ENCODE measurements at places on chromosomes 4 and X.

- no peak for DNase-seq
Observed at GRCh38 chr4:151653548-151653918, 107.3 kb downstream of the GATB start.

- peak; percentile 38 for DNase-seq
Observed at GRCh38 chr4:169485791-169486742, 126.3 kb downstream of the NEK1 start.

DNA sequence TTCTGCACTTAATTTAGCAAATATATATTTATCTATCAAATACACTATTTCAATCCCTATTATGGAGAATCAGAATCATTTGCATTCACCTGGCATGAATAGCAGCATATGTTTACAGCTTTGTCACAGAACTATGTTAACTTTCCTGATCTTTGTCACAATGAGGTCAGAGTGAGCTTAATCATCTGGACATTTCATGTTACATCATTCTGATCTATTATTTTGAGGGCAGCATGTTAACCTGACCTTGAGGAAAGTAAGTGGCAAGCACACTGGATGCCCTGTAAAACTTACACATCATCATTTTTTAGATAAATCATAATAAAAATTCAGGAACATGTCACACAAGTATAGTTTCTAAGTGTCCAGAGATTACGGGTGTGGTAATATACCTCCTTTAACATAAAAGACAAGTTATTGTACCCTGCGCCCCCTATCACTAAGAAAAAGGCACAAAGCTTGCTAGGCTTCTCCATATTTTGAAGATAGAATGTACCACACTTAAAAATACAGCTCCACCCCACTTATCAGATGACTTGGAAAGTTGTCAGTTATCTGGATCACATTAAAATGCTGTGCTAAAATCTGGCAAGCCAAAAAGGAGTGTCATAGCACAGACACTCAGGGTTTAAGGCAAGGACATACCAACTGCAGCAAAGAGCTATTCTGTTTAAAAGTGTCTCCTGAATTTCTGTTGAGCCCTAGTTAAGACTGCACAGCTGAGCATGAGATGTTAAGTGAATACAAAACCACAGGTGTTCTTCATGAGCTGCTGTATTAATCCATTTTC lies 182.7 kb upstream of the FAT4 start:
- DNase-seq = no peak

GRCh38 chrX:123924186-123924585 lies 37.3 kb upstream of the STAG2 start:
- no peak for DNase-seq

DNA sequence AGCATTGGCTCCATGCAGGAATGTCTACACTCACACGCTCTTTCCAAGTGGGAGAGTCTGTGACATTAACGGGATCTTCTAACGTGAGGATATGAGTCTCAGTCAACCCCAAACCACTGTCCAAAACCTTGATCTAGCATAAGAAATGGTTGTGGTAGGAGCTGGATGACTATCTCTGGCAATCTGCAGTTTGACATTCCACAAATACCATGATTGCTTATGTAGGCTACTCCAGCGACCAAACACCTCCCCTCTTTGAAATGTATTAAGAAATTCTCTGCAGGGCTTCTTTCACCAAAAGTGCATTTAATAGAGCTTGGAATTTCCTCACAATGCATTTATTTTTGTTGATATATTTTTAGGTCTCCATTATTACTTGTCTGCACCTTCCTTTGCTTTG lies 14.1 kb upstream of the STX18 start:
- no peak for DNase-seq

DNA sequence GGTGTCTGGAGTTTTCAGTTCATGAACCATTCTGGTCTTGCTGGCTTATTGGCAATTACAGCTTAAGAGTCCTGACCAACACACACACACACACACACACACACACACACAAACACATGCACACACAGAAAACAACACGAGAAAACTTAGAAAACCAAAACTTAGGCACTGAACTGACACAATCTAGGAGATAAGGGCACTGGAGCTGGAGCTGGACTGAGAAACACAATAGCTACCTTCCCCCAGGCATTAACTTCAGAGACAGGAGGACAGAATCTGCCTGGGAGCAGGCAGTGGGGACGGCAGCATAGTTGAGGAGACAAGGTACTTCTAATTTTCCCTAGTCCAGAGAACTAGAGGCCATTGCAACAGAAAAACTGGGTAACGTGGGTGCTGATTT lies 62.3 kb downstream of the LNX1 start:
- DNase-seq = no peak

DNA sequence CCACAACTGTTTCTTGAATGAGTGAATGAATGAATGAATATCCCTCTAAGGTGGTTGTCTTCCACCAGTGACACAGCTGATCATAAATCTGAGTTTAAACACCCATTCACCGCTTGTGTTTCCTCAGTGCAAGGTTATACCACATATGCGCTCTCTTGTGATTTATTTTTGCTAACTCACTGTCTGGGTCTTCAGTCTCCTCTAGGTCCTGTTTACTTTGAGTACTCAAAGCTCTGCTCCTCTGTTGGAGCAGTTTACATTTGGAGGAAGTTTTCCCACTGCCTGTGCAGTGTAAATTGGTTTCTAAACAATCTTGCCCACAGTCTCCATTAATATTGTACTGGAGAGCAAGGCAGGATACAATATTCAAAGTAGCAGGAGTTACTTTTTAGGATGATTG lies 212.6 kb upstream of the JADE1 start:
- DNase-seq = no peak

- DNase-seq = no peak
Observed at GRCh38 chr4:100113096-100113495, 77.2 kb downstream of the DDIT4L start.

DNA sequence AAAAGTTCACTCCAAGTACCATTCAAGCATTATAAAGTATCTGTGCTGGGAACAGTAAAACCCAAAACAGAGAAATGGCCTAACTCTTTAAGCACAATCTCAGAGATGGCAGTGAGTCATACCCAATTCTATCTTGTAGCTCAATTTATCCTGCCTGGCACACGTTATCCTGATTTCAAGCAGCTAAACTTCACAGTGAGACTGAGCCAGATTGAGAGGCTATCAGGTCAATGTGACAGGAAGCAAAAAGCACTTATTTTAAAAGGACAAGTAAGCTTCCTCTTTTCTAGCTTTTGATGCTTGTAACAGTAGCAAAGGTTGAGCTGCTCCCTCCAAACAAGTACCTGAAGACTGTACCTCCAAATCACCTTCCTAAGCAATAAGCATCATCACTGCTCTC lies 324.9 kb downstream of the NAF1 start:
- no peak for DNase-seq

- no peak for DNase-seq
Observed at GRCh38 chr4:55507612-55508011, 39.1 kb downstream of the CLOCK start.

- DNase-seq = no peak
Observed at GRCh38 chr4:120765260-120765680, 157.3 kb downstream of the PRDM5 start.

GRCh38 chr4:20760053-20760452 lies 59.8 kb downstream of the PACRGL start:
- no peak for DNase-seq

DNA sequence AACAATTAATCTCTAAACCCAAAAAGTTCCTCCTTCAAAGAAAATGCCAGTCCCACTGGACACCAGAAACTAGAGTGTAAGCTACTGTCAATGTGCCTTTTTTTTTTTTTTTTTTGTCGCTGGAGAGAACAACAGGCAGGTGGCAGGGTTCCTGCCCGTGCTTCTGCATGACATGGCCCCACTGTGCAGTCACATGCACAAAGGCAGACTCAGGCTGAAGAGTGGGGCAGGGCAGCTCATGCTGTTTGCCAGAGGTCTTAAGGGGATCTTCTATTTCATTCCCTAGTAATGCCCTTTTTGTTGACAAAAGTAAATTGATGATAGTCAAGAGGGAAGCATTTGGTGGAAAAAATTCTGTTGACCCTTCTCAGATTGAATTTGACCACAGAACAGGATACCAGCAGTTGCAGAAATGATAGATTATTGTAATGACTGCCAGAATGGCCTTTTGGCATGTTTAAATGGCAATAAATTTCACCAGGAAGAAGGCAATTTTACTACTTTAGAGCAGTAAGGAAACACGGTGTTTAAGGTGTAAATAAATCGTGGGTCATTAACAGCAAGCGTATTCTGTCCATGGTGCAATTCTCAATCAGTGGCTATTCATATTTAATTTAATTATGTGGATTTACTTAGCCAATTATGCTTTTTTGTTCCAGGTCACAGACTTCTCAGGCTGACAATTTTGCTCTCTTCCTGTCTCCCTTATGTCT lies 80.9 kb downstream of the NKX6-1 start:
- DNase-seq = peak; percentile 56

- DNase-seq = no peak
Observed at GRCh38 chr4:2321279-2322196, 59.6 kb upstream of the MXD4 start.

GRCh38 chrX:16119353-16120220 lies 3.8 kb upstream of the GRPR start:
- no peak for DNase-seq

- DNase-seq = no peak
Observed at GRCh38 chr4:151687021-151687640, 73.7 kb downstream of the GATB start.

DNA sequence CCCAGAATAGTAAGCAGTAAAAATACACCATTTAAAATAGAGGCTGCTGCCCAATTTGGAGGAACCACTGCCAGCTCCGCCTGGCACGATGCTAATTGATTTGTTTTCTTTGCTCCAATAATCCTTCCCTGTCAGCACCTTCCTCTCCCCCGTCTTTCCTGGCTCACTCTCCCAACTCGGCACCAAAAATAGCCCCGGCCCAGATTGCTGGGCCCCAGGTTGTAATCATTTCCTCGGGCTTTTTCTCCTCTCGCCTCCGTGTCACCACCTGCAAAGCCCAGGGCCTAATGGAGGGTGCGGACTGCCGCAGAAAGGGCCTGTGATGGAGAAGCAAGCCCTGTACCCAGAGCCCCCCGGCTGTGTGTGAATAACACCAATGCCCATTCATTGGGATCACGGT lies 197.6 kb upstream of the PSAPL1 start:
- no peak for DNase-seq

GRCh38 chrX:4964112-4964511 lies 1250.7 kb upstream of the PRKX start:
- DNase-seq = no peak

DNA sequence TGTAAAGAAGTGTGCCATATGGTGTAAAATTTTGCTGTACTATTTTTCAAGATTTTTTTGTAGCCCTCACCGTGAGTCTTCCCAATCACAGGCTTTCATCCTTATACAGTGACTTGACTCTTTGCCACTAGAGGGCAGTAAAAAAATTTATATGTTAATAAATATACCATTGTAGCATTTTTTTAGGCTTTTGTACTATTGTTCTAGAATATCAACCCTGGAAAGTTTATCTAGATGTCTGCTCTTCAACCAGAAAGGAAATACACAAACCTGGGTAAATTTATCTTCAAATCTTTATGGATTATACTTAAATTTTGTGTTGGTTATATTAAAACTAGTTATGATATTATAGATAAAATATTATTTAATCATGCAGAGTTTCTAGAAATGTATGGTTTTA lies 235.3 kb downstream of the TENM3 start:
- DNase-seq = peak; percentile 61

GRCh38 chr4:111494471-111494870 lies 650.8 kb upstream of the FAM241A start:
- DNase-seq = no peak

- no peak for DNase-seq
Observed at GRCh38 chr4:169189372-169189771, 81.4 kb downstream of the SH3RF1 start.

GRCh38 chrX:97858592-97858991 lies 974.9 kb downstream of the RPA4 start:
- DNase-seq = no peak

GRCh38 chrX:149510386-149510785 lies 5.3 kb upstream of the IDS start:
- no peak for DNase-seq

DNA sequence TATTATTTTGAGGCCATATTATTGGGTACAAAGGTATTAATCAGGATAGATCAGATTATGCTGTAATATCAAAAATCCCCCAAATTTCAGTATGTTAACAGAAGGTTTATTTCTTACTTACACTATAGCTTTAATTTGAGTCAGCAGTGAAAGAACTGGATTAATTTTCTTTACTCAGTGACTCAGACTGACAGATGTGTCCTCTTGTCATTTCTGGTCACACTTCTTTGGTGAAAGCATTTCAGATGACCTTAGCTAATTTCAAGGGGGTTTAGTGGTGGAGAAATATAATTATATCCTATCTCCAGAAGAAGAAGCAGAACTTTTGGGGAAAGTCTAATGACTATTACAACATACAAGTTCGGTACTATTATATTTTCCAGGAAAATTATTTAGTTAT lies 12.4 kb downstream of the DDIT4L start:
- no peak for DNase-seq

DNA sequence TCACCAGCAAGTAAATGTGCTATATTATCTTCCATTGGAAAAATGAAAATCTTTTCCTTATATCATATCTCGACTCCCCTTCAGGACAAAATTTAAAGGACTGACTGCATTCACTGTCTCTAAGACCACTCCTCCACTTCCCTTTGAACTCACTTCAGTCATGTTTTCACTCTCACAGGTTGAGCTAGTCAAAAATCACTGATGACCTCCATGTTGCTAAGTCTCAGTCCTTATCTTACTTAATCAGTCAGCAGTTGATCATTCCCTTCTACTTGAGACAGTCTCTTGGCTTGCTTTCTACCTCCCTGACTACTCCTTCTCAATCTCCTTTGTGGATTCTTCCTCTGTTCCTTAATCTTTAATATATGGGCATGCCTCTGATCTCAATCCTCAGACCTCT lies 117.0 kb upstream of the LSM6 start:
- no peak for DNase-seq

DNA sequence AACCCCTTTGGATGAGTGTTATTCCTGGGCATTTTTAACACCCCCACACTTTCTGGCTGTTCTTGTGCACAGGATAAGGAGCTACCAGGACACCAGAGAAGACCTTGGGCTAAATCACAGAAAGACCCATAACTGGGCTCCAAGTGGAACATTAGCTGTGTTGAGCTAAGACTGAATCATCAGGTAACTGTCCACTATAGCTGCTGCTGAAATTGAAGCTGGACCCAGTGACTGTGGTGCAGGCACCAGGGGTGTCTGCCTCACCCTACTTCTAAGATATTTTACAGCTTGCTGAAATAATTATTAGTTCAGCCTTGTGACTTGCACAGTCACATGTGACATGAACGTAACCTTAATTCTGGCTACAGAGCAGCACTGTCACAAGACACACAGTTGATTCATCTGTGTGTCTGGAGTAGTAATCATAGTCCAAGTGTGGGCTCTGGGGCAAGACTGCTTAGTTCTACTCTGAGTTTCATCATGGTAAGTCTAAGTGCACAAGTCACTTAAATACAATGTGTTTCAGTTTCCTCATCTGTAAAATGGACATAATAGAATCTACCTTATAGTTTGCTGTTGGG lies 127.4 kb downstream of the SLC39A8 start:
- DNase-seq = no peak

GRCh38 chr4:84691170-84691691 lies 108.3 kb downstream of the CDS1 start:
- DNase-seq = no peak
